ENCODE measurements at places on chromosomes 7 and 10.

- DNase-seq, result no peak
Measured at GRCh38 chr10:24417053-24417452, 208.1 kb downstream of the KIAA1217 start.

DNA sequence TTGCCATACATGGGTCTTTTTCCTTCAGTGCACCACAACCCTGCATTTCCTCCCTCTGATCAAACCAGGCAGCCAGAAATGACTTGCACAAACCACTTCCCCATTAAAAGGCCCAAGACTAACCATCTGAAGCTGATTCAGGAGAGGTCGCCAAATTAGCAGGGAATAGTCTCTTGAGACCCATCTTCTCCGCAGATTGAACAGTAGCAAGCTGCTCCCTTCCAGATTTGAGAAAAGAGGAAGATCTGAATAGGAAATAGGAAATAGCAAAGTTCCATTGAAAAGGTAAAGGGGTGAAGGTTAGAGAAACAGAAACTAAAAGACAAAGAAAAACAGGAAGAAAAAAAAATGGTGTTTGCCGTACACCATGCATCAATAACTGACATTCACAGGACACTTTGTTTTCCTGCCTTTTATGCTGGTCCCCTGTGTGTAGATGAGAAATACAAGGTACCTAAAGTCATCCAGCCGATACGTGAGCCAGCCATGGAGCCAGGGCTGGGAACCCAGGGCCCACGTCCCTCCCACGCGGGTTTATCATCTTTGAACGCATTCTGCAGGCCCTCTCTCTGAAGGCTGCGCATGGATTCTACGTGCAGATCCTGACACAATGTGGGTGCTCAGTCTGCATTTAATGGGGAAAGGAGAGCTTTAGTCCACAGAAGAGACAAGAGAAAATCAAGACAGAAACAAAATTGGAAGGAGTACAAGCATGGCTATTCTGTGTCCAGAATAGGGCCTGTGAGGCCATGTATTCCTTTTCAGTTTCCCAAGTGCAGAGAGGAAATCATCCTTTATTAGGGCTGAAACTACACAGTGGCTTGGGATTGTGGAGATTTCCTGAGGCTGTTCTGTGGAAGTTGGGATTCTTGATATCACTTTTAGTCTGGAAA lies 268.4 kb upstream of the NPVF start:
- no peak for DNase-seq

- DNase-seq, result no peak
Measured at GRCh38 chr7:43884209-43884608, 14.9 kb upstream of the MRPS24 start.

DNA sequence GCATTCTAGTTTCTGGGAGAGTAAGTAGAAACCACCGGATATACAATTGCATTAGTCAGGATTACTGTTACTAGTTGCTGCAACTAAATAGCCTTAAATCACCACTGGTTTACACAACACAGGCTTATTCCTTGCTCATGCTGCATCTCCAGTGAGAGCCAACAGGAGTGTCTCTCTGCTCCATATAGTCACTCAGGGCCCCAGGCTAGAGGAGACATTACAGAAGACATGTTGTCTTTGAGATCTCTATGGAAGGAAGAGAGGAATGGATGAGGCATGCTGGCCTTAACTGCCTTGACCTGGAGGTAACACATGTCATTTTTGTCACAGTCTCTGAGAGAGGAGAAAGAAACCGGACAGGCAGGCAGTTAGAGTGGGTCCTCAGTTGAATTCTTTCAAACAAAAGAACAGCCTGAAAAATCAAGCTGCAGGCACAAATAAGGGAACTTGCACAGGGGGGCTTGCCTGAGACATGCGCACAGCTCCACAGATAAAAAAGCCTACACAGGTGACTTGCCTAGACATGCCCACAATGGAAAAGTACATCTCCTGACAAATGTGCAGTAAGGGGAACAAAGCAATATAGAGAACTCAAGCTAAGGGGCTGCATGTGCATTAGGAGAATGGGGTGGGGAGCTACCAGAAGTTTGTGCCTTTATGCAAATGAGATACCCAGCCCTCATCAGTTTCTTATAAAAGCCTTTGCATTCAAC lies 348.0 kb downstream of the TYW1 start:
- DNase-seq, result no peak

Data from renal pelvis (tissue), 12 donors.